ENCODE measurements at places on chromosomes 11 and 22.

- peak; percentile 43 for DNase-seq
Observed at GRCh38 chr11:30917859-30918478, 331.8 kb upstream of the MPPED2 start.

- no peak for DNase-seq
Observed at GRCh38 chr11:27505781-27506180, 788 bp downstream of the LIN7C start.

- DNase-seq, result no peak
Observed at GRCh38 chr11:35415487-35415886, 3.9 kb downstream of the SLC1A2 start.

DNA sequence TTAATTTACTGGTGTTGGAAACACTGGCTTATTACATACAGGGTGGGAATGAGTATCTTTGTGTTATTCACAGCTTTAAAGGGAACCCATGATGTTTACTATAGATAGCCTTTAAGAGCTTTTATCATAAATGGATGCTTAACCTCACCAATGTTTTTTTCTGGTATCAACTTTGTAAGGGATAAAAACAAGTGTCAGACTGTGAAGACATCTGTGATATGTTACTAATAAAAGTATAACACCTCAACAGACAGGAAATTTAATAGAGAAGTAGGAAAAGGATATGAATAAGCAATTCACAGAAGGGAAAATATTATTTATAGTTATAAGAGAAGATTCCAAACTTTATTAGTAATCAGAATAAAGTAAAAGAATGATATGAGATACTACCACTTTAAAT is 46.3 kb downstream of the ACAT1 start:
- no peak for DNase-seq

DNA sequence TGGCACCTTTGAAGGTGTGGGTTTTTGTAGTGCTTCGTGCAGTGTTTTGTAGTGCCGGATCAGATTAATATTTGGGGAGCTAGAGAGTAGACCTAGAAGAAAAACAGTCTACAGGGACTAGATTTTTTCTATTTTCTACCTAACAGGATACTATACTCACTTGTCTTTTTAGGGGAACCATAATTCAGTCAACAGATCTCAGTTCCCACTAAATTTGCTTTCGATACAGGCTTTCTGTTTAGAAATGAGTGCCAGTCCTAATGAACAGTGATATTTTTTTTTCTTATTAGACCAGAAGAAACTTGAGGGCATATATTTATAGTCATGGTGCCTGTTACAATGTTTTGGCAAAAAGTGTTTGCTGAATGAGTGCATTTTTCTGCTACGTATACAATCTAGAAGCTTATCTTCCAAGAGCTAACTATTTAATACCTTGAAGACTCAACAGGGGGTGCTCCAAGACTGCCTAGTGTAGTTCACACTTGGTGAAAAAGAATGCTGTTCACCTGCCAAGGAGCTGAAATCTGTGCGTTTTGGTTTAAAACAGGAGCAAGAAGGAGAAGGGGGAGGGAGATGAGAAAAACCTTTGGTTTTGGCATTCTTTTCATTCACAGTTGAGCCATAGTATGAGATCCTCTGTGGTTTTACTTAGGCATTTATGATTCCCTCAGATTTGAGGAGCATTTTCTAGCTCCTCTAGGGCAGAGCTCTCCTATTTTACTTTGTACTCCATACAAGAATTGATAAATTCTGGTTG is 44.9 kb upstream of the VSTM5 start:
- DNase-seq, result no peak

DNA sequence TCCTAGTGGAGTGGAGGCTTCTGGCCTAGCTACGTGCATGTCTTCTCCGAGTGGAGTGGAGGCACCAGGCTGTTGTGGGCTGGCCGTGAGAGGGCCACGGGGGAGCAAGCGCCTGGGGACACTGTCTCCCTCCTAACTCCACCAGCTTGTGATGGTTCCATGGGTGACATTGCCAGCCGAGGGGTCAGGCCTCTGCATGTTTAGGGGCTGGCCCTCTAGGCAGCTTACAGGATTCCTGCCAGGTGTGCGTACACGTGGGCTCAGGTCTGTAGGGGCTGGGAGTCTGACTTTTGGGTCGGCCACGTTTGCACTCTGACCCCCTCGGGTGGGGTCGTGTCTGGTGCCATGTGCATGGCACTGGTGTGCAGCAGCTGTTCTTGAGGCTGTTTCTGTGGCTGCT is 31.6 kb downstream of the TBC1D22A start:
- DNase-seq, result no peak

DNA sequence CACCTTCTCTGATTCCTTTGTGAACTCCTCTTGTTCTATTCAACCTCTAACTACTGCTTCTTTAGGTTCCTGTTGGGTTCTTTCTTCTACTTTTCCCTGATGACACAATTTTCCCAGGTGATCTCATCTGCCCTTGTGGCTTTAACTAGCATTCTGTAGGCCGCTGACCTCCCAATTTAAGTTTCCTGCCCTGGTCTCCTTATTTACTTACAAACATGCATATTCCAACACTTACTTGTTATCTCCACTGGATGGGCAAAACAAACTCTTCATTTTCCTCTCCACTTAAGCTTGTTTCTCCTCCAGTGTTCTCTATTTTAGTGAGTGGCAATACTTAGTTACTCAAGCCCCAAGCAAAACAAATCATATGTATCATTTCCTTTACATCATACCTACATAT is 734.5 kb downstream of the METTL15 start:
- DNase-seq, result no peak

- DNase-seq, result no peak
Observed at GRCh38 chr11:69969890-69970784, 108.0 kb upstream of the ANO1 start.

DNA sequence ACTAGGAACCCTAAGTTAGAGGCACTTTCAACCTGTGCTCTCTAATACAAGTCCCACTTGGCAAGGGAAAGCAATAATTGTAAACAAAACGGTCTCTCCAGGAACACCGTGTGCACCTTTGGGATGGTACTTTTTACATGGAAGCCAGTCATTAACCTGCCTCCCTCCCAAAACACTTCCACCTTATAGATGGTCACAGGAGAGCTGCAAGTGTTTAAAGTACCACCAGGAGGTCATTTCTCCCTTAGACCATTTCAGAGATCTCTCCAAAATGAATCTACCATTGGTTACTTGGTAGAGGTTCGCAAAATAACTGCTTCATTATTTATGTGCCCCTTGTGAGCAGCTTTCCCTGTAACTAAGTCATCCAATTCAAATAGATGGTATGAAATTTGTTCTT is 375.3 kb downstream of the DYNC2H1 start:
- no peak for DNase-seq

- no peak for DNase-seq
Observed at GRCh38 chr22:50105208-50106100, 15.6 kb downstream of the MOV10L1 start.

GRCh38 chr22:29226351-29226981 is 20.8 kb downstream of the EMID1 start:
- no peak for DNase-seq

GRCh38 chr22:34210301-34210700 is 290.0 kb upstream of the LARGE1 start:
- no peak for DNase-seq

- DNase-seq, result no peak
Observed at GRCh38 chr22:43247546-43248260, 60.8 kb upstream of the TTLL12 start.

DNA sequence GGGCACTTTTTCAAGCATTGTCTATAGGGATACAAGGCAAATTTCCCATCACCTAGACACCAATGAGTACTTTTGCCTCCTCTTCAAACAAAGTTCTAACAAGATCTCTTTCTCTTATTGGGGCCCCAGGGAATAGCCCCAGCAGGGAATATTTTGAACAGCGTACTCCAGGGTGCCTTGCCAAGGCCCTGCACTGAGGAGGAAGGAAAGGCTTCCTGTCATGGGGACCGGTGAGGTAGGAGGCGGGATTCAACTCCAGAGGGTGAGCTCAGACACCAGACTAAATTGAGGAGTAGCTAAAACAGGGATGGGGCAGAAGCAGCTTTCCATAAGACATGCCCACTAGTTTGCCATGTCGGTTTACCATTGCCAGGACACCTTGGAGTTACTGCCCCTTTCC is 28.0 kb upstream of the OR56B4 start:
- no peak for DNase-seq

- no peak for DNase-seq
Observed at GRCh38 chr11:57279116-57279515, 42.1 kb upstream of the APLNR start.

DNA sequence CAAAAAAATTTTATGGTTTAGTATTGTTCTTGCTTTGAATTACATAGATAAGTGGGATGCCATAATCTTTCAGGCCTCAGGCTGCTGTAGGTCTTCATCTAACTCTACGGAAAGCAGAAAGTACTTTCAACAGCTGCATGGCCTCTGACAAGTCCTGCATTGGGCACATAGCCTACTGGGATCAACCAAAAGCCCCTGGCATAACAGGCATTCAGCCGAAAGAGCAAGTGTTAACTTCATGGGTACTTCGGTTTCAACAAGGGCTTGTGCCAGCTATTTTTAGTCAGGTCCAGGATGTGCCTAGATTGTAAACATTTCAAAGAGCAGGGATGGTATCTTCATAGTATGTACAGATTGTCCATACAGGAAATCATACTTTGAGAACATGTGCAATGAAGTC is 3.1 kb downstream of the SLN start:
- DNase-seq, result no peak

All from NCI-H2081 treated with DMSO at 0.1 percent for 48 hours (cell line).